ENCODE measurements at places on chromosomes 3 and 15. TPM values are rescaled to one million over a fixed set of nuclear protein-coding genes. Genes with fewer than 3 reads are reported as not detected.
A peak's percentile ranks its signal among the peaks of the same experiment; 100 is the strongest.

- DNase-seq: no peak
These were observed 31.4 kb downstream of the DIPK2A start for GRCh38 chr3:144003051-144003450.

- no peak for DNase-seq
These were observed 80.2 kb downstream of the LRRK1 start for GRCh38 chr15:100999369-100999768.

GRCh38 chr3:172142051-172142863 lies 102.9 kb downstream of the FNDC3B start:
- DNase-seq: no peak

The SAMMSON gene
- not detected for total RNA-seq

DNA sequence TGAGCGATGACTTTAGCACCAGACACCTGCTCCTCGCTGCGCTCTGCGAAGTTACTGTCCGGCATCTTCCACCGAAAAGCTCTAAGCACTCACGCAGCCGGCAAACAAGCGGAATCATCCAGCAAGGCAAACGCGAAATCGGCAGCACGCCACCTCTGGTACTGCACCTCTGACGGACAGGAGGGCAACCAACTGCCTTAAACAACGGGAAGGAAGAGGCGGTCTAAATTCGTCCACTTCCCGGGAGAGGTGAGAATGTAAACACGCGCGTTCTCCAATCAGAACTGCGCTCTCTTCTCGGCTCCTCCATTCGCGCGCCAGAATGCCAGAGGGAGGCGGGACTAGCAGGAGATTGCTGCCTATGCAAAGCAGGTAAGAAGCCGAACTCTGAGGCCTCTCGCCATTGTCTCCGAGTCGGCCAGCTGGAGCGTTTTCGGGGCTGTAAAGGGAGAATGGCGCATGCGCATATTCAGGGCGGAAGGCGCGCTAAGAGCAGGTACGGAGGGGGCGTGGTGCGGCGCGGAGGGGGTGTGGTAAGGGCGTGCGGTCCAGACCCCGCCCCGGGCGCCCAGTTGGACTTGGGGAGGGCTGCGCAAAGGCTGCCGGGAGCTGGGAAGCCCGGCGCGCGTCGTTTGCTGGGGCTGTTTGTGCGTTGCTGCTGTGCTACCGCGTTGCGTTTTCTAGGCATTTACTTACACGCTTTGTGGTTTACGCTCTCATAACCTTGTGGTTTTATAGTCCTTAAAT lies at the start of the genes BTD and HACL1:
BTD (plus strand) TSS at position 347 of the 747 bp plus-strand sequence. CDS start 33,695 bp downstream, outside the sequence.
HACL1 (minus strand) TSS at position 171 of the 747 bp plus-strand sequence; CDS start at position 65, 106 bp downstream.
- DNase-seq: peak; percentile 99

DNA sequence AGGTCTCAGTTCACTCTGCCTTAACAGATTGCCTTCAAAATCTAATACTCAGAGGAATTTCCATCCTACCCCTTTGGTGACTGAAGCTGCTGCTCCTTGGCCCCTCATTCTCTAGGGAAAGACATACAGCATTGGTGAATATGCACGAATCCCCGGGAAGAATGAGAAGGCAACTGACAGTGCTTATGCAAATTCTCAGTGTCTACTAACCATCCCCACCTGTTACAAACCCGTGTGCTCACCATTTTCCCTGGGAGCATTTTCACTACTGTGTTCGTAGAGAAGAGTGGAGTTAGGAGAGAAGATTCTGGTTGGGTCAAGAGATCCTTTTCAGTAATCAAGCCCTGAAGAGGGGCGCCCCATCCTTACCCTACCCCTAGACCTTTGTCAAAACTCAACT lies 37.7 kb downstream of the SYNM start:
- no peak for DNase-seq

GRCh38 chr15:101088271-101088670 lies 163.6 kb downstream of the CHSY1 start:
- DNase-seq: no peak

The LMOD3 gene
- total RNA-seq: not detected

DNA sequence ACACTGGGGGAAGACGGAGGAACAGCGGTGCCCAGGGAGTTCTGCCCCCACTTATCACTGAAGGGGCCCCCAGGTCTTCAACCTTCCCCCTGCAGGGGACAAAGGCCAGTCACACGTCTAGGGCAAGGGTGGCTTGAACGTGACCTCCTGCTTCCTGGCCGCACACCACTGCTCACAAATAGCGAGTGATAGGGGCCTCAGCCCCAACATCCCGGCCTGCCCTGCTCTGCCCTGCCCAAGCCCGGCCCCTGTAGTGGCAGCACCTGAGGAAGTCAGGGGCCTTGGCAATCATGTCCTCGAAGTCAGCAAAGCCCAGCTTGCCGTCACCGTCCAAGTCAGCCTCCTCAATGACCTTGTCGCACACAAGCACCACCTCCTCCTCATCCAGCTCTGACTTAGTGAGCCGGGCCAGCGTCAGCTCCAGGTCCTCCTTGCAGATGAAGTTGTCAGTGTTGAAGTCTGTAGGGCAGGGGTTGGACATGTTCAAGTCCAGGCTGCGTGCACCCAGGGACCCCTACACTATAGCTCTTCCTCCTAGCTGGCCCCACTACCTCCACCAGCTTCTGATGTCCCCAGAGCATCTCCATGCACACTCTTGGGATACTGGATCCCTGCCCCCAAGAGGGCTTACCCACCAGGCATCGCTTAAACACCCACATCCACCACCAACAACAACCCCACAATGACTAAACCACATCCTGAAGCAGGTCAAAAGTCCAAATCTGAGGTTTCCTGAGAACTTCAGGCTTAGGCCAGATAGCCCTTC lies 13.3 kb downstream of the SH2D7 start:
- peak; percentile 34 for DNase-seq

- DNase-seq: no peak
These were observed 409.6 kb upstream of the TBL1XR1 start for GRCh38 chr3:177606891-177607290.

The ARL6IP5 gene
- total RNA-seq: 156 TPM

- no peak for DNase-seq
These were observed 1.2 kb downstream of the PHC3 start for GRCh38 chr3:170180079-170180907.

GRCh38 chr15:68414206-68414555 lies 17.8 kb downstream of the ITGA11 start:
- no peak for DNase-seq

GRCh38 chr3:36433511-36433910 lies 53.2 kb downstream of the STAC start:
- DNase-seq: no peak

The P2RY12 gene
- not detected for total RNA-seq

The CNTN3 gene
- not detected for total RNA-seq

DNA sequence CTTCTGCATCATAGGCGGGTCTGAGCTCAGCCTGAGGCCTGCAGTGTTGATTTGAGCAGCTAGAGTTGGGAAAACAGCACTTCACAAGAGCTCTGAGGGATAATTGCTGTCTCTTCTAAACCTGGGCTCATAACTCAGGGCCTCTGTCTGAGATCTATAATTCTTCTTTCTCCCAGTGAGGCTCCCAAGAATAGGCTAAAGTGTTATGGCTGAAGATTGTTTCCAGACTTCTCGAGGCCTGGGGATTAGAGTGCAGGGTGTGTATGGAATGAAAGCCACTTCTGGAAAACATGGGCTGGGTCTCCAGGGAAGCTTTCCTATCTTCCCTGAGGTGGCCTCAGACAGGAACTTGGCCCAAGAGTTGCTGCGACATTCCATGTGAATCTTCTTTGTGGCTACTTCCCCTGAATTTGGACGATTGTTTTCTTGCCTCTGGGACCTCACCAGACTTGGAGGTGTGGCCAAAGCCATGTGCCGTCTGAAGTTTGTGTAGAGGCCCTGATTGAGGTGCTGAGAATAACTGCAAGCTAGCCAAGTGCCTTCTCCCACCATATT lies 26.5 kb downstream of the MTMR14 start:
- no peak for DNase-seq

The ATP13A5 gene
- not detected for total RNA-seq

The PIF1 gene
- 66.1 TPM for total RNA-seq

GRCh38 chr3:174438501-174439145 lies 420.5 kb upstream of the NAALADL2 start:
- DNase-seq: no peak

DNA sequence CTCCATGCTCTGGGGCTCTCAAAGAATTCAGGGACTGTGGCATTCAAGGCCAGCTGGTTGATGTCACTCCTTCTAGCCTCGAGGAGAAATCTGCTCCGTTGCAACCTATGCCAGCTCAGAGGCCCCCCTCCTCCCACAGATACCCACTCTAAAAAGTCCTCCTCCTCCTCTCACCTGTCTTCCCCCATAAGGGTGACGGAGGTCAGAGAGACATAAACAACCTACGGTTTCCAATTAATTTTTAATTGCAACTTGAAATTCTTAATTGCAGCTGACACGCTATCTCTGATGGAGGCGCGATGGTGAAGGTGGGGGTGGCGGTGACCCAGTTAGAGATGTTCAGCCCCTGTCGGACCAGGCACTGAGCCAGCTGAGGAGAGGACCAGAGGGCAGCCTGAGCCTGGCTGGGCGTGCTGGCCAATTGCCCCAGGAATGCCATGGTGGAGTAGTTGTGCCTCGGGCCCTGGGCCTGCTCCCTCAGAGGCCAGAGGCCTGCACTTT lies 43.2 kb upstream of the INSYN1 start:
- DNase-seq: no peak

- no peak for DNase-seq
These were observed 195.0 kb upstream of the EPHA3 start for GRCh38 chr3:88912294-88912877.

The ADAMTS9 gene
- not detected for total RNA-seq

- DNase-seq: no peak
These were observed at the start of gene FBXL22 for GRCh38 chr15:63597038-63597790. TSS of gene FBXL22 (plus strand) at chr15:63597387. CDS start at chr15:63597393, 6 bp downstream.

The CTXND1 gene
- total RNA-seq: not detected
